Stimulated activated CD8-positive, alpha-beta memory T cell treated with anti-CD3 and anti-CD28 coated beads, Interleukin-7, amount 100 ng/mL, for 1 hour (primary cell): ENCODE measurements at places on chromosomes 6 and 20.

DNA sequence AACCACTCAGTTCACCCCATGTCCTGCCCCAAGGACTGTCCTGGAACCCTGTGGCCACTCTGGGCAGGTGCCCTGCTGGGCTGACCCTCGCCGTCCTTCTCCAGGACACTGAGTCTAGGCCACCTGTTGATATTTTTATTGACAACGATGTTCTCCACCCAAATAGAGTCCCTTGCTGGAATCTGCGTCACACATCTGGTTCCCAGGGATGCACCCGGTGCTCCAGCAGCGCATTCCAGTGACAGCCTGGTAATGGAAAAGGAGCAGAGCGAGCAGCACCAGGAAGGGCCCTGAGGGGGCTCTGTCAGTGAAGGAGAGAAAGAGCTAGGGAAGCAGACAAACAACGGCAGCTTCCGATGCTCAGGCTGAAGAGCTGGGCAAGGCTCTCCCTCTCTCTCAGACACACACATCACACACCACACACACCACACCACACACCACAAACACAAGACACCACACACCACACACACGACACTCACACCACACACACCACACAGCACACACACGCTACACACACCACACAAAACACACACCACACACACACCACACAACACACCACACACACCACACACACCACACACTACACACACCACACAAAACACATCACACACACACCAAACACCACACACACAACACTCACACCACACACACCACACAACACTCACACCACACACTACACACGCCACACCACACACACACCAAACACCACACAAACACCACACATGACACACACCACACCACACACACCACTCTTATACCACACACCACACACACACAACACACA lies 117.9 kb upstream of the THBS2 start:
- DNase-seq: no peak

DNA sequence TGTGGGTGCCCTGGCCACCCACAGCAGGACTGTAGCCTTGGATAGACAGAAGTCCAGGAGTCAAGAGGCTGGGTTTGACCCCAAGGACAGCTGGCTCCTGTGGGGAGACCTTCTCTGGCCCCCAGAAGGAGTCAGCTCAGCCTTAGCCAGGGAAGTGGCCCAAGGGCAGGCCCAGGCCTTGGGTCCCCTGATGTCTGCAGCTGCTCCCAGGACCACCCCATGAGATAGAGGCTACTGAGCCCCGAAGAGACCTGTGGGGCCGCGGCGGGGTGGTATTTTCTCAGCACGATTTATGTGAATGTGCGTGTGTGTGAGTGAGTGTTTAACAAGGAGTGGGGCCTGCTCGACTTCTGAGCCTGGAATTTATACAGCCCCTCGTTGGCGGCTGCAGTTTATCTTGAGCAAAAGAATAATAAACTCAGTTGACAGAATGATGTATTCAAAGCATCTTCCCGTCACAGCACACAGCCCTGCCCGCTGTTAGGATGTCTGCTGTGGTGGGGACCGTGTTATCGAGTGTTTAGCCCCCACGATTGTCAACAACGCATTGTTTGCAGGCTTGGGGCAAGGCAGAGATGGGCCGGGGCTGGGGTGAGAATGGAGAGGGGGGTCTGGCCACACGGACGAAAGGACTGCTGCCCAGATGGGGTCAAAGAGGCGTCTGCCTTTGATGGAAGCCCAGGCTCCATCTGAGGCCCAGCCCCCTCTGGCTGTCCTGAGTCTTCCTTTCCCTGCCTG lies 163.3 kb downstream of the VEGFA start:
- DNase-seq: no peak

- no peak for DNase-seq
Measured at GRCh38 chr6:150256618-150257272, 112.1 kb upstream of the IYD start.

DNA sequence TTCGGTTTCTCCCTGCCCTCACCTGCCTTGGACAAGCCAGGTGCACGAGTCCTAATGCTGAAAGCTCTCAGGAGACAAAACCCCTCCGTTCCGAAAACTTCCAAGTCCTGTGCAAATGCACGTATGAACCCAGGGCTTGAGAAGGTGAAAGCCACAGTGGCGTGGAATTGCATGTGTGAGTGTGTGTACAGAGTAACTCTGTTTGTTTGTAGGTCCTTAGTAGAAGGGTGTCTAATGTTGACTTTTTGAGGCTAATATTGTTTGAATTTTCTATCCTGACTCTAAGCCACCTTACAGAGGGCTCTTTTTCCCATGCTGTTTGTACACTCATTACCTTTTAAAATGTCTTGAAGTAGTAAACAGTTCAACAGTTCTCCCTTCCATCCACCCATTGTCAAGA lies 129.1 kb downstream of the FOXA2 start:
- DNase-seq: no peak

GRCh38 chr20:23232679-23233308 lies 117.8 kb upstream of the NXT1 start:
- DNase-seq: no peak

- DNase-seq: no peak
Measured at GRCh38 chr6:14533446-14533845, 415.9 kb downstream of the CD83 start.

DNA sequence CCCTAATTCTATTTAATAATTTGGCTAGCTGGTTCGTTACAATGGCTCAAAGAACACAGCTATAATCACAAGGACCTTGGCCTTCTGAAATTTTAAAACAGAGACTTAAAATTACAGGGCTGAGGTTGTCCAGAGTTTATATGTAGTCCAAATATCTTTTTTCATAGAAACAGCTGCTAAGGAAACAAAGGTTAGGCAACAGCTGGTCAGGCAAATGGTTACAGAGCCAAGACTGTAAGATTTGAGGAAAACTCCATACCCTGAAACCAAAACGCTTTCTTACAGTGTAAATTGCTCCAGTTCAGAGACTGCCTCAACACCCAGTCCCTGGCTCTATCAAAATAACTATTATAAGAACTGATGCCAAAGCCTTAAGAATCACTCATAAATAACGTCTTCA lies 9.7 kb upstream of the ARHGAP18 start:
- DNase-seq: no peak

- no peak for DNase-seq
Measured at GRCh38 chr6:61833176-61833755, 452.8 kb downstream of the KHDRBS2 start.

- DNase-seq: no peak
Measured at GRCh38 chr6:10749734-10750133, 2.1 kb downstream of the TMEM14B start.

GRCh38 chr20:50345712-50346373 lies 155.2 kb downstream of the CEBPB start:
- DNase-seq: no peak

DNA sequence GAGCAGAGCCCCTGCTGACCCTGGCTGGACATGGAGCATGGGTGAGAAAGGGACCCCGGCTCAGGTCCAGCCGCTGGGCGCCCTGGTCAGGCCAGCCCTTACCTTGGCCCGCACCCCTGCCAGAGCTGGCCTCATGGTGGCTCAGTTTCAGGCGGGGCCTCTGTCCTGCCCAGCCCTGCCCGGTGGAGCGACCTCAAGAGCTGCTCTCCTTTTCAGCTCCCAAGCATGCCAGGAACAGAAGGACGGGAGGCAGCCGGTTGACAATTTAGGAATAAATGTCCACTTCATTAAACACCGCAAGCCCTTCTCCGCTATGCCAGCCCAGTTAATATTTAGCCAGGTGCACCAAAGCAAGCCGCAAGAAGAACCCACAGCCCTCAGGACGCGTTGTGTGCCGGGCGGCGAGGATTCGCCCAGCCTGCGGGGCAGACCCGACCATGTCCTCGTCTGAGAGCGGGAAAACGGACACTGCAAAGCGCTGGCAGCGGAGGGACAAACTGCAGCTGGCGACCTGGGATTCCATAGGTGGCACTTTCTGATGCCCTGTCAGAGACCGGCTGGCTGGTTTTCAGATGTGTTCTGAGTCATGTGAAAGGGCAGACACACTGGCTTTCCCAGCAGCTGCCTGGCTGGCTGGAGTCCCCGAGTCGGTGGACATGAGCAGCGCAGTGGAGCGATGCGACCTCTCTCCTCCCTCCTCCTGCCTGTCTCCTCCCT lies 221.9 kb downstream of the TTLL2 start:
- no peak for DNase-seq

- DNase-seq: no peak
Measured at GRCh38 chr6:36559011-36559793, 11.9 kb upstream of the STK38 start.

DNA sequence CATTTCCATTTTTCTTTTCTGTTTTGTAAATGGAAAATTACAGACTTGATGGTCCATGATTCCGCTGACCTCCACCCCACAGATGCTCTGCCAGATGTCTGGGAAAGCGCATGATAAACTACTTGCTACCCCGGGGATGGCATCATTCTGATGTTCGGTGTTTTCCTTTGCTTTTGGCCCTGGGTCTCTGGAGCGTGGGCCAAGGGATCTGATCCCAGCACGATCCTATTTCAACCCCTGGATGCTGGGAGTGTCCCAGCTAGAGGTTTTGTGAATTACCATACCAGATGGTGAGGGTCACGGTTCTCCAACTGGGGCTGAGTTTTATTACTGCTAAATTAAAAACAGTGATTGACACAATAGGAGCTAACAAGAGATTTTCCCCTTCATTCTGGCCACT lies 25.2 kb upstream of the MYLIP start:
- DNase-seq: no peak

- DNase-seq: no peak
Measured at GRCh38 chr20:59747671-59748515, 143.6 kb downstream of the PHACTR3 start.

DNA sequence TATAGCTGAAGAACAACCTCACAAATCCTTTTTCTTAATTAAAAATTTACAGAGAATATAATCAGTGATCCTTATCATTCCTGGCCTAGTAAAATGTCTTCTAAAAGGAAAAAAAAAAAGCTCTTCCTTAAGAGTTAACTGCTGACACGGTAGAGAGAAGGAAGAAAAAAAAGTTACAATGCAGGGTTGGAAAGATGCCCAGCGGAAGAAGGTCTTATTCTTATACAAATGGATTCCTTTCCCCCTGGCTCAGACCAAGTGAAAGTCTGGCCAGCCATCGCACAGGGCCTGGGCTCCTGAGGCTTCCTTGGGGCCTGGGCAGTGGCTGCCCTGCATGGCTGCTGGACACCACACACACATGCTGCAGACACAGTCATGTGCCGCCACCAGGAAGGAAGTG lies 688.6 kb downstream of the TENT5A start:
- DNase-seq: no peak

DNA sequence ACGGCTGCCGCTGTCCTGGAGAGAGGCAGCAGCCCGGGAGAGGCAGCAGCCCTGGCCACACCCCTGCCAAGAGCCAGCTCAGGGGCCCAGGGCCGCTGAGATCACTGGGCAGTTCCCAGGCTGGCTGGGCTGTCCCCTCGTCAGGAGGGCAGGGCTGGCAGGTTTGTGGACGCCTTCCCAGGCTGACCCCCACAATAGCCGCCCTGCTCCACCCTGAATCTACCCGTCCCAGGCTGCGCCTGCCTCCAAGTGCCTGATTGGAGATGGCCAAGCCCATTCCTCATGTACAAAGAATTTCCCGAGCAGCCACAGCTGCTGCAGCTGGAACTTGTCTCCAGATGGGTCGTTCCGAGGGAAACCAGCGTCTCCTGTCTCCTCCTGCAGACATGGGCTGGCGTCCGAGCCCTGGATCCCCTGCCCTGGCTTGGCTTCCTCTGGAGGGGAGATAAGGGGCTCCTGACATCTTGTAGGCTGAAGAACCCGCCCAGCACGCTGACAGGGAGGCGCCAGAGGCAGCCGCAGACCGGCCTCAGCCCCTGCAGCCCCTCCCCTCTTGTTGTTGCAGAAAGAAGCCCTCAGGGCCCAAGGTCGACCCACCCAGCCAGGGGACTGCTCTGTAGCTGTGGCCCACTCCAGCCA lies 9.4 kb upstream of the GATA5 start:
- no peak for DNase-seq

DNA sequence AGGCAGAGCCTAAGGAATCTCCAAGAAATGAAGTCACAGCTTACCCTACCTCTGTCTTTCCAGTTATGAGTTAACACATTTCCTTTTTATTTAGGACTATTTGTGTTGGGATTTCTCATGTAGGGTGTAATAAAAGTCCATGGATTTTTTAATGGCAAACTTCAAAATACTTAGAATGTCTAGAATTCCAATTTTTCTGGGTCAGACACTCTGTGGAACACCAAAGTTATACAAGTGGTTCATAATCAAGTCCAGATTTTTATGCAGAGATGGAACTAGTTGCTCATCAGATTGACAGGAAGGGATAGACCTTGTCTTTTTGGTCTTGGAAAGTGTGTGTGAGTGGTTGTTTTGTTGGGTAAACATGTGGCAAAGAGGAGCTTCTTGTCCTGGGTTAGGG lies 303.5 kb upstream of the RNF24 start:
- no peak for DNase-seq

- DNase-seq: no peak
Measured at GRCh38 chr6:11030904-11031303, 13.2 kb downstream of the ELOVL2 start.

- no peak for DNase-seq
Measured at GRCh38 chr6:163459536-163459935, 45.0 kb downstream of the QKI start.

DNA sequence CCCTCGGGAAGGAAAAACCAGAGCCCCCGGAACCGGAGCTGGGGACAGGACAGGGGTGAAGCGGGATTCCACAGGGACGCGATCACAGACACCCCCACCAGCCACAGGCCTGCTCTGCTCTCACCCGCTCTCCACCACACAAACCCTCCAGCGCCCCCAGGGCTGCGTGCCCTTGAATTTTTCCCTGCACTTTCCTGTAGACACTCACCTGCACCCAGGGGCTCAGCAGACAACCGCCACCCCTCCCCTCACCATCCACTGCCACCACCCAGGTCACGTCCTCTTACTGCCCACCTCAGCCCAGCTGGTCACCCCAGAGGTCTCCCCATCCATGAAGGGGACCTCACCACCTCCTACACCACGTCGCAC lies 631 bp downstream of the ULBP2 start:
- no peak for DNase-seq

GRCh38 chr6:162907876-162908481 lies 180.2 kb downstream of the PACRG start:
- no peak for DNase-seq

GRCh38 chr20:39812116-39812515 lies 850.0 kb downstream of the DHX35 start:
- no peak for DNase-seq
